ENCODE measurements at places on chromosomes 13 and 19.

GRCh38 chr13:110373617-110374016 lies 66.5 kb downstream of the COL4A2 start:
- no peak for DNase-seq

GRCh38 chr13:76687467-76687866 lies 198.7 kb downstream of the KCTD12 start:
- no peak for DNase-seq

GRCh38 chr19:17242431-17243208 lies 3.1 kb downstream of the NR2F6 start:
- DNase-seq: no peak

GRCh38 chr19:30148039-30148790 lies 206.2 kb downstream of the URI1 start:
- no peak for DNase-seq

GRCh38 chr19:10708291-10708690 lies 7.1 kb downstream of the QTRT1 start:
- no peak for DNase-seq

DNA sequence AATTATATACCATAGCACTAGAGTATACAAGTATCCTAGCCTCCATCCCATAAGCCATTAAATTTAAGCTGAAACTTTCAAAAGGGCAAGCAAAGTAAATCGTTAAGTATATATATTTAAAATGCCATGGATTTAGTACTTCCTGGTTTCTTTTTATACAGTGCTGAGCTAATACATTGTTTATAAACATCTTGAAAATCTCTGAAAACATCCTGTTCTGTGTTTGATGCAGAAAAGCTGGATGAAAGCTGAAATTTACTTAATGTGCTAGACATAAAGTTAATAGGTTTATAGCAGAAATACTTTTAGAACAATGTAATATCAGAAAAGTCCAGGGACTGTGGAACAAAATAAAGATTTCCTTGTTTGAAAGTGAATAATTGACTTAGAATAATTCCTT lies 875.4 kb downstream of the SLITRK6 start:
- DNase-seq: no peak

DNA sequence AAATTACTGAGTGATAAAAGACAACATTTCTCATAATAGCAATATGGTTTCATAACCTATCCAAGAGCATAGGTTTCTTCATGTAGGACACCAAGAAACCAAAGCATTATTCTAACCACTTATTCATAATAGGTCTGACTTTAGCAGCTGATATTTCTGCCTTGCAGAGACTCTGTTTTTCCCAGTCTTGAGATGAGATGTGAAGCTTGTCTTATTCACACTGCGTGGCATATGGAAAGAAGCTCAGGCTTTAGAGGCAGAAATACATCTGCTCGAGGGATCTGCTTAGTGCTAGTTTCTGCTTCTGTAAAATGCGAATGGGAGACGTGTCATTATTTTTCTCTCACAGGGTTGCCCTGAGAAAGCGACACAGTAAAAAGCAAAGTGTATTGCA lies 232.0 kb upstream of the SPRY2 start:
- DNase-seq: no peak

GRCh38 chr19:40139533-40140287 lies 49.0 kb upstream of the ZNF780A start:
- peak; percentile 59 for DNase-seq

DNA sequence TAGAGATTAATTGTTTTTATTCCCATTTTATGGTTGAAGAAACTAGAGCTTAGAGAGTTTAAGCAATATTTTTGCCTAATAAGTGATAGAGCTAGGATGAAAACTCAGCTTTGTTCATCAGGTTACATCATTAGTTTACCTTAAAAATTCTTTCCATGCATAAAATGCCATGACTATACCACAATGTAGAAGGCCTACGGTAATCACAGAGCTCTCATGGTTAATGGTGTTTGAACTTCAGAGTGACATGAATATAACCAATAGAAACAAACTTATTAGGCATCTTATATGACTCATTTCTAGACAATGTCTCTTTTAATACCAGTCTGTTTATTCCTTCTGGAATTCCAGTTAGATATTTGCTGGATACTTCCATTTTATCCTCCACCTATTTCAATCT lies 78.5 kb downstream of the FGF9 start:
- no peak for DNase-seq

- DNase-seq: no peak
These were observed 34.4 kb downstream of the DNAJC15 start for GRCh38 chr13:43057653-43058317.

DNA sequence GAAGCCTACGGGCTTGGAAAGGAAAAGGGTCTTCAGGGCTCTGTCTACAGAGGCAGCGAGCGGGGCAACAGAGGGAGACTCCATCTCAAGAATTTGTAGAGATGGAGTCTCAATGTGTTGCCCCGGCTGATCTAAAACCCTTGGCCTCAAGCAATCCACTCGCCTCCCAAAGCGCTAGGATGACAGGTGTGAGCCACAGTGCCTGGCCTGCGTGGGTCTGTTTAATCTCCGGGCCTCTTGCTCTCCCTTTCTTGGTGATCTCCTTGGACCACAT lies 8.1 kb downstream of the RPS9 start:
- no peak for DNase-seq

- DNase-seq: no peak
These were observed at the start of gene HIF3A for GRCh38 chr19:46296722-46297461. Gene HIF3A (plus strand): TSS chr19:46297042. CDS start chr19:46297077, 35 bp downstream.

GRCh38 chr13:37534676-37535075 lies 63.9 kb downstream of the POSTN start:
- no peak for DNase-seq

DNA sequence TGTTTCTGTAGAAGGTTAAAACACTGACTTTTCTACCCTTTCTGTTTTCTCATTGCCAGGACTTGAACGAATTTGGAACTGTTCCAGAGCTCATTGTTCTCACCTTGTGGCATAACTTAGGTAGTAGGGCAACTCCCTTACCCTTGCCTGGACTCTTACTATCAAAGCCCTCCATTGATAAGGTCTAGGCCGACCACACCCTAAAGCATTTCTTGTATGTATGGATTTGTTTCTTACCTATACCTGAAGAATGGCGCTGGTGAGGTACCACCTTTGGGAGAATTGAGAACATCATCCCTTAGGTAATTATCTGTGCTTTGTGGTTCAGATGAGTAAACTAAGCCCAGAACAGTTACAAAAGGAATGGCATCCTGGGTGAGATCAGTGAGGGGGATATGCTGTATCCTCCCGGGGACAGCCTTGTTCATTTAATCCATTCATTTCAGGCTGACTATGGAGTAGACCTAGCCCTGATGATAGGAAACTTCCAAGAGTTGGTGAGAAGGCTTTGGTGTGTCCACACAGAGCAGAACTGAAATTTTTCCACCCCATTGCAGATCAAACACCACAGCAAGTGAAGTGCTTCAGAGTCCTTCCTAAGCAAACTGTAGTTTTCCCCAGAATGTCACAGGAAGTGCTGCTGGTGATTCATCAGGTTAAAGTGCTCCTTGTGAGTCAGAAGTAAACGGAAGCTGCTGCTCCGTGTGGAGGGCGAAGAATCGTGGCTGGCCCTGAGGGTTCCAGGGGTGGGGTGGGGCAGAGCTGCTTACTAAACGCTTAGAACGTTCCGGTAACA lies 113.0 kb downstream of the TEX26 start:
- DNase-seq: no peak

- no peak for DNase-seq
These were observed 343.9 kb downstream of the PCDH9 start for GRCh38 chr13:66886264-66886663.

GRCh38 chr13:48827709-48828108 lies 148.0 kb upstream of the FNDC3A start:
- DNase-seq: no peak

- no peak for DNase-seq
These were observed 1381.9 kb downstream of the EFNB2 start for GRCh38 chr13:105153611-105154010.

DNA sequence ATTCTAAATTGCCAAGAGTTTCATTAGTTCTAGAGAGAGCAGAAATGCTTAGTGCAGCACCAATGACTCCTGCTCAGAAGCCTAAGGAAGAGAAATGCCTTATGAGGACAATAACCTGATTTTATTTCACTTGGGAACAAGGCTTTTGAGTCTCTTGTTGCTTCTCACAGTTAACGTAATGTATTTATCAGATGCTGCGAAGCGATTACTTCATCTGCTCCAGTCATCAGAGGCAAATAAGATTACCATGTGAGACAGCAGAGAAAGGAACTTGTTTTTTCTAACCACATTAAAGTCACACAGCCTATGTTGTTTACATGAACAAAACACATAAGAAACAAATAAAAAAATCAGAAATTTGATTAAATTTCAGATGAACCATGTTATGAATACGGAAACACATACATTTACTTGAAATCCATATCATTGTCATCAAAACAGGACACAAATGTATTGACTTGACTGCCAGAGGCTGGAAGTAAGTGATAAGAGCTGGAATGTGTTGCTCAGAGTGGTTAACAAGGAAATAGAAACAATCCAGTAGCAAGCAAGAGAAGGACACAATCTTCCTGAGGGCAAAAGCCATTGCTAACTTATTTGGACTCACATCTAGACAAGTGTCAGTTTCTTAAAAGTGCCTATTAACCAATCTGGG lies 147.3 kb downstream of the LHFPL6 start:
- no peak for DNase-seq

- no peak for DNase-seq
These were observed 60.4 kb downstream of the COL4A1 start for GRCh38 chr13:110246530-110246929.

DNA sequence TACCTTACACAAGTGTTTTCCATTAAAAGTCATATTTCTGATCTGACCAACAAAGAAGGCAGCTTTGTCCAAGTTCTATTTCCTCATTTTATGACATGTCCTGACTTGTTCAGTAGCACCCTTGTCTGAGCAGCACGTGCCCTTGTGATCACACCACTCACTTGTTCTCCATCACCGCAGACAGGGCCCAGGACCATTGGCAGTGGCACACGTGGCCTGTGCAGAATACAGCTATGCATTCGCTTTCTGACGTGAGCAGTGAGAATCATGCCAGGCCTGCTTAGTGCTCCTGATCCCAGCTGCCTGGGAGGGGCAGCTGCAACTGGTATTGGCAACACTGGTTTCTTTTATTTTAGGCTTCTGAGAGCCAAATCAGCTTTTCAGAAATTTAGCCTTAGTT lies 134.2 kb downstream of the FRY start:
- no peak for DNase-seq

DNA sequence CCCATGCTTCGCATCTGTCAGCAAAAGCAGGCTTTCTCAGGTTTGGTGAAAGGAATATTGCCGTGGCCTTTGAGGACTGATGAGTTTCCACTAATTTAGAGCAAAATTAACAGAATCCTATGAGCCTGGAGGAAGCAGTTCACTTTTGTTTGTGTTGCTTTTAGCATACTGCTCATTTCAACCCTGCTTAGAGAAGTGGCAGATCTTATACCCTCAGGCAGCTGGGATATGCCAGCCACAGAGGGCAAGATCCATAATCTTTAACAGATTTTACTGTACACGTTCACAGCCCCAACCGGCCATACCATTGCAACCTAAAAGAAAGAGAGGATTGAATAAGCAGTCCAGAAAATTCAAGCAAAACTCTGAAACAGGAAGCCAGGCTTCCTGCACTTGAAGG lies 60.5 kb downstream of the COL4A2 start:
- DNase-seq: no peak

GRCh38 chr19:46631481-46631880 lies 4.5 kb downstream of the GNG8 start:
- peak; percentile 39 for DNase-seq
